ENCODE measurements at places on chromosomes 2 and 18.
A peak's percentile ranks its signal among the peaks of the same experiment; 100 is the strongest.

DNA sequence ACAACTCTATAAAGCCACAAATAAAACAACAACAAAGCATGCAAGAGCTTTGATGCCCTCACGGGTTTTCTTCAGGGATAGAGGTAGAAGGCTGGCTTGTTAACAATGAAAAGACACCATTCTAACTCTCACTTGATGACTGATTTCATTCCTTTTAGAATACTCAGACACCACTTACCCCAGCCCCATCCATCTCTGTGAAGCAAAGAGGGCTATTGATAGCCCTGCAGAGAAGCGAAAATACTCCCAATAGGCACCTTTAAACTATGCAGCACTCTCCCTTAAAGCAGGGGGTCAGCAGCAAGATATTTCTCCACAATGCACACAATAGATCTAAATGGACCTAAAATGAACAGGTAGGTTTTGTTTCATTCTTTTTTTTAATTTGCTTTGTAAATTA is 35.1 kb downstream of the ZNF385B start:
- DNase-seq = no peak

DNA sequence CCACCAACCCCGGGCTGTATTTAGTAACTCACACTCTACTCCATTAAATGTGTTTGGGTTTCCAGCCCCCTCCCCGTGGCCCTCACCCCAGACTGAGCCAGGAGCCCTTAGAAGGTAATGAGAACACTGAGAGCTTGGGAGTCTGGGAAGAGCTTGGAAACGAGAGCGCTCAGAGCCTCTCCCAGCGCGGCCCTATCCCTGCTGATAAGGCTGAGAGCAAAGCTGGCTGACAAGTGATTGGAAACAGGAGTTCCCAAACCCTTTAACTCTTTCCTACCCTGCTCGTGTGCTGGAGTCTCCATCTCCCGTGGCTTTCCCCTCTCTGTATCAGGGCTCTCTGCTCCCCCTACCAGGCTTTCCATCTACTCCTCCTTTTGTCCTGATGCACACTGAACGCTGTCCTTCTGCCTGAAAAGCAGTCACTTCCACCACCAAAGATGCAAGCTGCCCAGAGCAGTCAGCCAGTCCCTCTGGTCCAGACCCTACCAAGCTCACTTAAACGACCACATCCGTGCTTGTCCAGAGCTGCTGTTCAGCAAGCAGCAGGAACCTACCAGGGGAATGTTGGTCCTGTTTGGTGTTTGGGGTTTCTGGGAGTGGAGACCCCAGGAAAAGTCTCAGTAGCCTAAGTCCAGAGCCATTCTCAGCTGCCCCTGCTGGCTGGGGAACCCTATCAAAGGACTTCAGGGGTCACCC is 100.0 kb upstream of the PKDCC start:
- no peak for DNase-seq

- no peak for DNase-seq
Observed at GRCh38 chr2:187939180-187939579, 352.5 kb upstream of the GULP1 start.

DNA sequence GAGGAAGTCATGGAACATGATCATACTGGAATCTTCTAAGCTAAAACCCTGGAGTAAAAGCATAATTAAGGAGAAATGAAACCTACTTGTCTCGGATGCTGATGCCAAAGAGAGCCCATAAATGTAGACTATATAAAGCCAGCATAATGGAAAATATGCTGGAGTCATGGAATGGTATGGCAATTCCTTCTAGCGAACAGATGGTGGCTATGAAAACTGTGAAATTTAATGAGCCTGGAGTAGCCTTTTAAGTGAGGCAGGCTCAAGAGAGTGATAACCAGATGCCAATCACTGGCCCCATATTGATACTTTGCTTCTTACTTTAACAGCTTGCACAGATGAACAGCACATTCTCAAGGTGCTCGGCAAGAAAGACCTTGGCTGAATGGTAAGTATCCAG is 206.3 kb downstream of the PID1 start:
- no peak for DNase-seq

DNA sequence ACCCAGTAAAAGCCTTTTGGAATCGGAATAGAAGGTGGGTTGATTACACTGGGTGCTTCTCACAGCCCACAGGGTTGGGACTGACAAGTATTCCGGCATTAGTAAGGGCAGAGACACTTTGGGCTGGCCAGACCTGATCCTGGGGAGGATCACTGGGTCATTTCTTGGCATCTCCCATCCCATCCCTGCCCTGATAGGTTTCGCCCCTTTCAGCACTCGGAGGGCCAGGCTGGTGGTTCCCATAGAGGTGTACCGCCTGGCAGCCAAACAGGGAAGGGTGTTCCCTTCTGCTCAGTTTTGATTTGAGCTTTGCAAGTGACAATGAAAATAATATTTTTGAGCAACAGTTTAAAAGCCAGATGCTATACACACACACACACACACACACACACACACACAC is 37.3 kb downstream of the CYP1B1 start:
- peak; percentile 4 for DNase-seq

DNA sequence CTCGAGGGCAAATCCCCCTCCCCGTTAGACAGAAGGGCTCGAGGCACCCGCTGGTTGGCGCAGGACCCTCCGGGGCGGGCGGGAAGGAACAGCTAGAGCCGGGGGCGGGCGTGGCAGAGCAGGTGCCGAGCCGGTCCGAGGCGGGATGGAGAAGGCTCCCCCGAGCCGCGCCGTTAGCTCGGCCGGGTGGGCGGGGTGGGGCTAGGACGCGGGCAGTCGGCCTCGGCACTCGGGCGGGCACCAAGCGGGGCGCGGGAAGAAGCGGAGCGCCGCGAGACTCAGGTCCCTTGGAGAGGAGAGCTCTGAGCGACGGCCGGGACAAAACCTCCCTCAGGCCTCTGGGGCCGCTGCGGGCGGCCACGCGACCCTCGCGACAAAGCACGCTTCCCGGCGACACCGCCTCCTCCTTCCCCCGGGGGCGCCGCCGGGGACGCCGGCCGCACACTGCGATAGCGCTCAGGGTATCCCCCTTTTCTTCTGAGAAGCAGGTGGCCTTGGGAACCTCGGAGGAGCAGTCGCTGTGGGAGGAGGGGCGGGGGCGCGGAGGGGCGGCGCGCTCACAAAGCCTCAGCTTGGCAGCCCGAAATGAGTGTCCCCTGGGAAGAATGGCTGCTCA is 721 bp downstream of the FHOD3 start:
- DNase-seq = no peak

DNA sequence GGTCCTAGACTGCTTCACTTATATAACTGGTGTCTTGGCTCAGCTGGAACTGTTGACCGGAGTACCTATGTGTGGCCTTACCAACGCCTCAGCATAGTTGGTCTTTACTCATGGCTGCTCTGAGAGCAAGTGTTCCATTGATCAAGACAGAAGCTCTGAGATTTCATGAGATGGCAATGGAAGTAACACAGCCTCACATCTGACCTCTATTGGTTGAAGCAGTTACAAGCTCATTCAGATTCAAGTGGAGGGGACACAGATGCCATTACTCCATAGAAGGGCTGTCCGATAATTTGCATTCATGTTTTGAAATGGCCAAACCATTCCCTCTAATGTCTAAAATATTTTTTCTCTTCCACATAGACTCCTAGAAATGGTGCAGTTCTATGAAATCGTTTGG is 46.4 kb upstream of the STK39 start:
- no peak for DNase-seq

DNA sequence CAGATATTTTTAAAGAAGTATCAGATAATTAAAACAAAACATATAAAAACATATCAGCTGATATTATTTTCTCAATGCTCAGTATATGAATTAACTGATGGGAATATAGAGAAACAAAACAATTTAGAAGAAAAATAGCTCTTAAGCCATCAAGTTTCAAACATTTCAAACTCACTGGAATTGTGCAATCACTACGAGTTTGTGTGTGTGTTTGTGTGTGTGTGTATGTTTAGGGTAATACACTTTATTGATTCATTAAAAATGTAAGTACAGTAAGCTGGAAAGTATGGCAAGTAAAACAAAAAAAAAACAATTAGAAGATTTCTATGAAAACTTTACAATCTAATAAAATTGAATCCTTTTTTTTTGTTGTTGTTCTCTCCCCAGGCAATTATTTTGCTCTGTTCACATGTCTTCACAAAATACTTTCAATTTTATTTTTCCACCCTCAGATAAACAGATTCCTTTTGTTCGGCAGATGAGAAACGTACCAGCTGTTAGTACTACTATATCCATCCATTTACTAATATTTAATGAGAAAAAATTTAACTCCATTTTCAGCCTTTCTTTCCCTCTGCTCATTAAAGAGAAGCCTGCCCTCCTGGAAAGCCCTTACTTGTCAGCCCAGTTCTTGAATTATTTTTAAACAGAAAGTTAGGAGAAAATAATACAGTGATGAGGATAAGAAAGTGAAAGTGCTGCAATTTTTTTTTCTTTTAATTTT is 87.6 kb downstream of the SLC8A1 start:
- DNase-seq = no peak

DNA sequence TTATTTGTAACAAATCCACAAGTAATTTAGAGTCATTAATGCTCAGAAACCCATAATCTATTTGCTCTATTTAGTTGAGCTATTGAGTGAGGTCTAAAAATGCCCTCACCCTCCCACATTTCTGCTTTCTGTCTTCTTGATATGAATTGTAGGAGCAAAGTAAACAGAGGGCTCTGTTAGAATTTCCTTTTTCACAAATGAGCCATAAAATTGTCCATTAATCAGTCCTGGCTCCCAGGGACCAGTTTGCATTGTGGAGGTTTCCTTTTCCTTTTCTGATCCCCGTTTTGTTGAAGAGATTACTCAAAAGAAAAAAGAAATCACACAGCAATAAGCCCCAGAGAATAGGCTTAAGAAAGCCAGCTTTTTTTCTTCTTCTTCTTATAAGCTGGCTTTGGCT is 476.7 kb downstream of the EPHA4 start:
- DNase-seq = no peak

GRCh38 chr2:67713376-67713775 is 316.2 kb downstream of the ETAA1 start:
- DNase-seq = no peak

DNA sequence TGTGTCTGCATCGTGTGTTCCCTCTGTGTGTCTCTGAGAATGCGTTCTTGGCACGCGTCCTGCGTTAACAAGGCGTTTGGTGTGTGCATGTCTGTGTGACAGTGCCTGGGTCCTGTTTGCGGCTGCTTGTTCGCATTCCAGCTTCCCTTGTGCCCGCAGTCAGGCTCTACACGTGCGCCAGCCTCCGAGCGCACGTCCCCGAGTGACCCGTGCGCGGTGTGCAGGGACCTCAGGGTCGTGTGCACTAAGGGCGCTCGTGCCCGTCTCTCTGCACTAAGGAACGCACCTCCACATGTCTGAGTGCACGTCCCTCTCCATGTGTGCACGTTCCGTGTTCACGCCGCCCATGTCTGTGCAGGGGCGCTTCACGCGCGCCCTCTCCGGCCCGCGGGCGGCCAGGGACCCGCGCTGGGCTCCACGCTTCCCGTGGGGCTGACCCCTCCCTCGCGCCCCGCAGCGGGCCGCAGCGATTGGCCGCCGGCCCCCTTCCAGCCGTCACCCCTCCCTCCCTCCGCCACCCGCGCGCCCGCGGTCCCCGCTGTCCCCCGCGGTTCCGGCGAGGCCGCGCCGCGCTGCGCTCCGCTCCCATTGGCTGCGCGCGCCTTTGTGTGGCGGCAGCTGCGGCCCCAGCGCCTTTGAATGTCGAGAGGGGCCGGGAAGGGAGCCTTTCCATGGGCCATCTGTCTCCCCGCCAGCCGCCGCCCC is 229.4 kb downstream of the HAUS1 start:
- DNase-seq = peak; percentile 20

GRCh38 chr2:197571627-197572271 is 55.9 kb downstream of the MOB4 start:
- DNase-seq = no peak

DNA sequence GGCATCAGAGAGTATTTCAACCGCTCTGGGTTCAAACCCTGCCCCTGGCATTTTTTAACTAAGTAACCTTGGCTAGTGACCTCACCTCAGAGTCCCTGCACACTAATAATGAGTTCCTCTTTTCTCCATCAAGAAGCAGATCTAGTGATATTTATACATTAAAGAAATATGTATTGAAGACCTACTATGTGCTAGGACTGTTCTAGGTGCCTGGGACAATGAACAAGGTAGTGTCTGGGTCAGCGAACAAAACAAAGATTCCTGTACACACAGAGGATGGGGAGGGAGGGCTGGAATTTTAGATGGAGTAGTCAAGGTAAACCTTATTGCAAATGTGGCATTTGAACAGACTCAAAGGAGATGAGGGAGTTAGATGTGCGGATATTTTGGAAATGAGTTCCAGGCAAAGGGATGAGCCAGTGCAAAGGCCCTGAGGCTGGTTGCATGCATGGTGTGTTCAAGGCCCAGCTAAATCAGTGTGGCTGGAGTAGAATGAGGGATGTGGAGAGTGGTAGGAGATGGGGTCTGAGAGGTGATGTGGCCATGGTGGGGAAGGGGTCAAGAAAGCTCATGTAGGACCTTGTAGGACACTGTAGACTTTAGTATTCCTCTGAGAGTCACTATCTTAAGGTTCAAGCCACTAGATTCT is 57.6 kb upstream of the FZD7 start:
- DNase-seq = no peak

GRCh38 chr2:152298754-152299153 is 36.2 kb upstream of the FMNL2 start:
- peak; percentile 14 for DNase-seq

DNA sequence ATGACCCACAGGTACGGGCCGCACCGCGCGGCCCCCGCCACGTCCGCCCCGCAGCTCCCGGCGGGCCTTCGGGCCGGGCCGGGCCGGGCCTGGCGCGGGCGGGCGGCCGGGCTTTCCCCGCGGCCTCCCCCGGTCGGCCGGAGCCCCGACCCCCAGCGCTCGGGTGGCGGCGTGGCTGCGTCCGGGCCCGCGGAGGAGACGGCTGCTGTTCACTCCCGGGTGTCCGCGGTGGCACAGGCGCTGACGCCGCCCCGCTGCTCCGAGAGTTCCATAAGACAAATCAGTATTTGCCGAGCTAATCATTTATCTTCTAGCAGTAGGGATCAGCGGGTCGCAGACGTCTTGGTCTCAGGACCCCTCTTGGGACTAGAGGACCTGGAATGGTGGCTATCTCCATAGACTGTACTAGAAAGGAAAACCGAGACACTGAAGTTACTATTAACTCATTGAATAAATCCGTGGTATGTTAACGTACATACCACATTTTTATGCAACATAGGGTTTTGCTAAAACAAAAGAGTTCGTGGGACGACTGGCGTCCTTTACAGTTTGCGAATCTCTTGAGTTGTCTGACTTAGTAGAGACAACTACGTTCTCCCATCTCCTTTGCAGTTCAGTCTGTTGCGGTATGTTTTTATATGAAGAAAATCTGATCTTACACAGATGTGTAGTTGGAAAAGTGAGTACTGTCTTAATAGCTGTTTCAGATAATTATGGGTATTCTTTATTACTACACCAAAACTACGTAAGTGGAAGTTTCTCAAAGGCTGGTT is 500 bp downstream of the LIMS1 start:
- DNase-seq = peak; percentile 42

- DNase-seq = no peak
Observed at GRCh38 chr2:98664323-98664722, 55.9 kb downstream of the UNC50 start.

GRCh38 chr2:58967736-58968135 is 726.6 kb upstream of the FANCL start:
- no peak for DNase-seq
